ENCODE measurements at places on chromosomes 5 and 9. TPM values are rescaled to one million over a fixed set of nuclear protein-coding genes. Genes with fewer than 3 reads are reported as not detected.

The GARIN3 gene
- not detected for total RNA-seq

The CDC25C gene
- 9.8 TPM for total RNA-seq

The ECM2 gene
- not detected for total RNA-seq

The OLFM1 gene
- total RNA-seq: 0.19 TPM

The AQP7 gene
- total RNA-seq: 1.1 TPM

The N4BP3 gene
- 2.3 TPM for total RNA-seq

All from naive thymus-derived CD4-positive, alpha-beta T cell (primary cell).